IPS-NIHi11 (cell line): ENCODE measurements at places on chromosomes 5 and 9.

- no peak for DNase-seq
Observed at GRCh38 chr9:3908731-3909130, 382.9 kb upstream of the RFX3 start.

GRCh38 chr5:145947581-145947980 lies 11.2 kb downstream of the SH3RF2 start:
- DNase-seq: no peak

DNA sequence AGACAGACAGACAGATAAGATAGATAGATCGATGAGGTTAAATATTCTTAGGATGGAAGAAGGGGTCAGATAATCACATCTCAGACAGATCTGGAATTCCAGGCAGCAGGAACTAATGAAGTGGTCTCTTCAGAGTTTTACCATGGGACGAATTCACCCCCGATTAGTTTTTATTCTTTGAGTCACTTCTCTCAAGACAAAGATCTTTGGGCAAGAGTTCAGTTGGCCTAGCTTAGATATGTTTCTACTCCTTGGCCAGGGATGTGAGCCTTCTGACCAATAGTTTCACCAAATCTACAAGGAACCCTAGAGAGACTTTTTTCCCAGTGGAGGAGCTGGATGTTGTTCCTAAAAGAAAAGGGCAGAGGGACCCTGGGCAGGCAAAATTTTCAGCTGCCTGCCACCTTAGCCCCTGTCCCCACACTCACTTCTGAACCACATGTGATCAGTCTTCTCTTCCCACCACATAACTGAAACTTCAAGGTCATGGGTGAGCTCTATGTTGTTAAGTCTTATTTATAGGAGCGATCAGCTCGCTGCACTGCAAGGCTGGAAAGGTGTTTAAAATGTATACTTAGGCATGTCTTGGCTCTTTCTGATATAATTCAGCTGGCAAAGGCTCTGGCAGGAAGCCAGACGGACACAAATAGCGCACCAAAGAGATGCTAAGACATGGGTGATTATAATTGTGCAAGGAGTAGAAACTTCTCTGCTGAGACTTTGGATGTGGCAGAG lies 132.9 kb downstream of the PALM2AKAP2 start:
- DNase-seq: no peak

- no peak for DNase-seq
Observed at GRCh38 chr5:157400741-157401495, 59.1 kb upstream of the NIPAL4 start.

GRCh38 chr5:88377705-88378656 lies 109.3 kb upstream of the TMEM161B start:
- DNase-seq: no peak

DNA sequence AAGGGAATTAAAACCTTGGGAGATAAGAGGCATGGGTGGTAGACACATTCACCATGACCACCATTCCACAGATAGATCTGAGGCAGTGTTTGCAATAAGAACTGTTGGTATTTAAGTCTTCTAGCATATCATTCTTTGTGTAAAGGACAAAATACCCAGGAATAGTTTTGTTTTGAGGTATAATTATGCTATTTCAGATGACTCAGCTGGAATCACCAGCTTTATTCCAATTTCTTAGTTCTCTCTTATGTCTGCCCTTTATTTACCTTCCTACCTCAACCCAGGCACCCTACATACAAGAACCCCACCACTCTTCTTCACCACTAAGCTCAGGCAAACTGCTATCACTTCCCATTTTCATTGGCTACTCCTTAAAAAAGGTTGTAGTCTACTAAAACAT lies 94.7 kb upstream of the TRIO start:
- no peak for DNase-seq

- no peak for DNase-seq
Observed at GRCh38 chr5:150341331-150341730, 16.2 kb upstream of the TCOF1 start.

GRCh38 chr5:125491986-125492492 lies 745.6 kb upstream of the ZNF608 start:
- peak; percentile 20 for DNase-seq

GRCh38 chr9:111661802-111662521 lies 557 bp downstream of the GNG10 start:
- DNase-seq: peak; percentile 62

DNA sequence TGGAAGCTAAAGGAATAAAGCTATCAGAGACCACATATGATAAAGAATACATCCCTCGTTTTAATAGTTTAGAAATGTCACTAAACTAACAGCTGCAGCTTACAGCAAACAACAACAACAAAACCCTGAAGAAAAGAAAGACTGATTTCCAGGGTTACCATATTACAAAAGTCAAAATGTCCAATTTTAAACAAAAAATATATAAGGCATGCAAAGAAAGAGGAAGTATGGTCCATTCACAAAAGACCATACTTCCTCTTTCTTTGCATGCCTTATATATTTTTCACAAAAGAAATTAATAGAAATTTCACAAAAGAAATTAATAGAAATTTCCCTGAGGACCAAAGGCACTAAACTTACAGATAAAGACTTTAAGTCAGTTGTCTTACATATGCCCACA lies 354.2 kb downstream of the ARL15 start:
- DNase-seq: no peak

- no peak for DNase-seq
Observed at GRCh38 chr9:37908698-37909186, 4.8 kb upstream of the SLC25A51 start.

GRCh38 chr9:69757996-69758675 lies 1.7 kb downstream of the PTAR1 start:
- no peak for DNase-seq

GRCh38 chr5:17106521-17106920 lies 110.9 kb upstream of the BASP1 start:
- no peak for DNase-seq

DNA sequence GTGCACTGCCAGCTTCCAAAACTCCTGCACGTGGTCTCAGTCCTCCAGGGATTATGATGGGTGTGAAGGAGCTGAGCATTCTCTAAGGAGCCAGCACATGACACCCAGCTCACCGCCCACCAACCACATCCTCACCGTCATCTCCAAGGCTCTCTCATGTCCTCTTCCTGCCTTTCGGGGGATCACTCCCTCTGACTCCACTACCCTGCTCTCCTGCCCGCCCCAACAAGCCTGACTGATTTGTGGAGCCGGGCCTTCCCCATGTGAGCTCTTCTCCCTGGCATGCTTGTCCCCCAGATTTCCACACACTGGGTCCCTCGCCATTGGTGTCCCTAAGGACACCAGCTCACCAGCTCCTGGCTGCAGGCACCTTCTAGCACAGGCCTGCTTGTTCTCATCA lies 1.9 kb downstream of the ABO start:
- DNase-seq: no peak

DNA sequence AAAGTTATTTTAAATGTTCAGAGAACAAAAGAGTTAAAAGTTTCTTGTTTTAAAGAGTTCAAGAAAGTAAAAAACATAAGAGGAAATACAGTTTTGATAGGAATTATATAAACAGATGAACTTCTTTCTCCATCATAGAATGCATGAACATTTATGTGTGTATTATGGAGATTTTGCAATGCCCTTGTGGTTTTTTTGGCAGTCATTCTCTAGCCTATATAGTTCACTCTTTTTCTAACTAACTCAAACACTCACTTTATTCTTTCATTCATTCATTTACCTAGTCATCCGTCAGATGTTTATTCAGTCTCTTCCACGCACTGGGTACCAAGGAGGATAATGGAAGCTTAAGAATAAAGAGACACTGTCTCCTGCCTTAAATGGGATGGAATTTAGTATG lies 195.9 kb upstream of the VLDLR start:
- no peak for DNase-seq

GRCh38 chr9:36764364-36765076 lies 191.8 kb downstream of the MELK start:
- DNase-seq: no peak

- DNase-seq: no peak
Observed at GRCh38 chr9:69086769-69087168, 51.2 kb downstream of the FXN start.

GRCh38 chr5:171841984-171842776 lies 56.6 kb downstream of the SMIM23 start:
- DNase-seq: no peak

GRCh38 chr5:112929336-112930081 lies 7.5 kb upstream of the REEP5 start:
- DNase-seq: no peak

DNA sequence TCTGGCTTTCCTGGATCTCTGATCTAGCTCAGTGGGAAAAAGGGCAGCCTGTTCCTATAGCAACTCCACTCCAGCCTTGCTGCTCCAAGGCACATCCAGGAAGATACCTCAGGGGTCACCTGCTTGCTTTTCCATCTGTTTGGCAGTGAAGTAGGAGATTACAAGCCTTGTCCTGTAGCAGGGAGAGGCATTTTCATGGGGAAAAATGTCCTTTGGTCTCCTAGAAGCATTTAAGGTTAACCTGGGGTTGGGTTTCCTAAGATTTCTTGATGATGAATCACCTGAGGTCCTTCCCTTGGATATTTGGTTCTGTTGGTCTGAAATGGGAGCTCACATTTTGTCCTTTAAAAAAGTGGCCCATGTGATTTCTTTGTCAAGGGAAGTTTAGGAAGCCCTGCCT lies 1.5 kb upstream of the TMEM174 start:
- no peak for DNase-seq

DNA sequence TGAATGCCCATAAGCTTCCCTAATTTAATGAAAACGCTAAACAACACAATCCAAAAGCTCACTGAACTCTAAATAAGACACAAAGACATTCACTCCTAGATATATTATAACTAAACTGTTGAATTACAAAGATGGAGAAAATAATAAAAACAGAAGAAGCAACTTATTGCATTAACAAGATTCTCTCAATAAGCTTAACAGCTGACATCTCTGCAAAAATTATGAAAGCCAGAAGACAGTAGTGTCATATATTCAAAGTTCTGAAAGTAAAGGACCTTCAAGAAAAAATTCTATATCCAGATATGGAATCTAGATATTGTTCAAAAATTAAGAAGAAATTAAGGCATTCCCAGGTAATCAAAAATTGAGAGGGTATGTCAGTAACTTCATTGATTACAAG lies 957.8 kb upstream of the TYRP1 start:
- DNase-seq: no peak

- DNase-seq: peak; percentile 62
Observed at GRCh38 chr5:163347671-163348070, 89.7 kb upstream of the CCNG1 start.

DNA sequence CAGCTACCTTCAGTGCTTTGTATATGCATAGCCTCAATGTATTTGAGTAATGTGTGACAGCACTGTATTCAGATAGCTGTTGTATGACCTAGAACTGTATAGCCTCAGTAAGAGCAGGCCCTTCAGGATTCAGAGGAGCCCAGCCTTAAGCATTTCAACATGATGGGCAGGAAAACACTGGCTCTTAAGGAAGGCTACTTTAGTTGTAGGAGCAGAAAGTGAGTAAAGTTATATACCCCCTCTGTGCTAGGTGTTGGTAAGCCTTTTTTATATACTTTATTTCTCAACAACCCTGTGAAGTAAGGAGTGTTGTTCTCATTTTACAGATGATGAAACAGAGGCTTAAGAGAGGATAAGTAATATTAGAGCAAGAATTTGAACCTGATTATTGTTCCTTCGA lies 1.5 kb upstream of the GPR21 start:
- DNase-seq: no peak

GRCh38 chr5:14266686-14267085 lies 123.5 kb downstream of the TRIO start:
- no peak for DNase-seq

GRCh38 chr5:141828162-141828561 lies 50.0 kb downstream of the PCDH1 start:
- DNase-seq: no peak

DNA sequence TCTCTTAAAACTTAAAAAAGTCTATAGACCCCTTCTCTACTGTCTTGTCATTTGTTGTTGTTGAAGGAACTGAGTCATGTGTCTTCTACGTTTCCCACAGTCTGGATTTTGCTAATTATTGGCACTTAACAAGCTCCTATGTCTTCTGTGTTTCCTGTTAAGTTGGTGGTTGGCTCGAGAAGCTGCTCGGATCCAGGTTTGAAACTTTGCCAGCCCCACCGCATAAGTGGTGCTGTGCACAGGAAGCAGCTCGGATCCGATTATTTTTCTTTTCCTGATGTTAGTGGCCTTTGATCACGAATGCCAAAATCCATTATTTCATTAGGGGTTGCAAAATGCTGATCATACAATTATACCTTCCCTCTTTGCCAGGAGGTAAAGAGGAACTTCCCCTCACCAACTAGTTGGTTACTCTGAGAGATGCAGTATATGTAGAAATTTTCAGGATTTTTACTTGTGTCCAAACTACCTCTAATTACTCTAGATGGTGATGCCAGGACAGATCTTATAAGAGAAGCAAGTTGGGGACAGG lies 186.5 kb downstream of the NSG2 start:
- DNase-seq: no peak

GRCh38 chr9:70835323-70835722 lies 286.1 kb downstream of the TRPM3 start:
- DNase-seq: no peak

- no peak for DNase-seq
Observed at GRCh38 chr9:19119801-19120440, 7.4 kb downstream of the PLIN2 start.

DNA sequence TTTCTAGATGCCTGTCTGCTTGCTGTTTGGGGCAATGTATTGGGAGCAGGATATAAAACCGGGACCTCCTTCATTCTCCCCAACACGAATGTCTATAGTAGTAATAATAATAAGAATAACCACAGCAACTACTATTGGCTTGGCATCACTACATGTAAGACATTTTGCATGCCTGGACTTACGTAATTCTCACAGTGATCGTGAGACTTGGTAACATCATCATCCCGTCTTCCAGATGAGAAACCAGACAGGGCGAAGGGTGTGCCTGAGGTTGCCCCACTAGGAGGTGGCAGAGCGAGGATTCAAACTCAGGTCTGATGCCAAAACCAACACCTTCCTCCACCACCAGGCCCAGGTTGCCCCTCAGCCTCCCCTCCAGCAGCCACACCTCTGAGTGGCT lies 185.1 kb downstream of the RGS3 start:
- no peak for DNase-seq

- no peak for DNase-seq
Observed at GRCh38 chr5:82107267-82107666, 135.4 kb downstream of the ATG10 start.

GRCh38 chr5:37871023-37871815 lies 31.4 kb upstream of the GDNF start:
- DNase-seq: no peak

GRCh38 chr9:134437403-134438194 lies 111.3 kb downstream of the RXRA start:
- DNase-seq: peak; percentile 66

DNA sequence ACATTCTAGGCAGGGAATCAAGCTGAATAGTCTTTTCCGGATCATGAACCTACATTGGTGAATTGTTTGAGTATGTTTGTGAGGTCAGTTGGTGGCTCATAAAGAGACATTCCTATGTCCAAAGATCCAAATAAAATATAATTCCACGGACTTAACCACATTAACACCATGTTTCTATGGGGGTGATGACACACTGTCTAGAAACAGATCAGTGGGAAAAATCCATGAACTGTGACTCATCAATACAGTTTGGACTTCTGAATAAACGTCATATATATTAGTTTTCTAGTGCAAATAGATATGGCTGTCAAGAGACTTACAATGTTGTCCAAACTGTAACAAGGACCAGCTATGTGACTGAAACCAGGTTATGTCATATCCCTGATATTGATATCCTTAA lies 509.9 kb upstream of the TYRP1 start:
- DNase-seq: no peak

GRCh38 chr5:118653183-118653582 lies 335.2 kb downstream of the DTWD2 start:
- DNase-seq: no peak
